ENCODE measurements at places on chromosomes 4 and X.

DNA sequence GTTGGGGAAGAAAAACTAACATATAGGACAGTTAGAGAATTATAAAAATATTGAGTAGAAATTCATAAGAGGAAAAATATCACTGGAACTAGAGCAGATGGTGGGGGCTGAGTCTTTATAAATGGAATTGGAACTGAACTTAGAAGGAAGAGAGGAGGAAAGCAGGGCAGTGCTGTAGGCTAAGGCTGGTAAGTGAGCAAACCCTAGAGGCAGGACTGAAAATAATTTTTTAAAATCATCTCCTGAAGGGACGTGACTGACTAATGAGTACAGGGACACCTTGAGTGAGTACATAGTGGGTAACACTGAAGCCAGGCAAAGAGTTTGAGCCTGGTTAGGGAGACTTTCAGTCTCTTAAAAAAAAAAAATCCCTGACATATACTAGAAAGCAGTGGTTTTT, 63.3 kb downstream of the GALNT7 start:
- DNase-seq: peak; percentile 6

DNA sequence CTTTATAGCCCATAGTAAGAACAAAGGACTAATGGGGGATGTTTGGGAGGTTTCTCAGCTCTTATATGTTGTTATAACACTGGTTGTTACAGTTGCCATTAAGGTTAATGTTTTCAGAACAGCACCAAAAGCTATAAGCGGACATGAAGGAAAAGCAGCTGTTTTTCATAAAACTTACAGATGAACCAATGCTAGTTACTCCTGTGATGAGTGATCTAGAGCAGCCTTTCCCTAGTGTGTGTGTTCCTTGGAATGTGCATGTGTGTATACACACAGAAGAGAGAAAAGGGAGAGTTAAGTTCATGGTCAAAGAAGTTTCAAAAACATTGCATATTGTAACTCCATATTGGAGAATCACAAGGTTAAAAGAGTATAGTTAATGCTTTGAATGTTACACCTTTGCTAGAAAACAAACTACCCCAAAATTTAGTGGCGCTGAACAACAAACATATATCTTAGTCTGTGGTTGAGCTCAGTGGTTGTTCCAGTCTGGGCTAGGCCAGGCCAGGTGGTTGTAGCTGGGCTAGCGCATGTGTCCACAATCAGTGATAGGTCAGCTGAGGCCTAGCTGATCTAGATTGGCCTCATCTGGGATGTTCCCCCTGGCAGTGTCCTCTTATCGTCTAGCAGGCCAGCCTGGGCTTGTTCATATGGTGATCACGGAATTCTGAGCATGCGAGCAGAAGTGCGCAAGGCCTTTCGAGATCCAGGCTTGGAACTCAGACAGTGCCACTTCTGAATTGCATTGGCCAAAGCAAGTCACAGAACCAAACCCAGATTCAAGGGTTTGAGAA, 151.0 kb downstream of the NHS start:
- DNase-seq: peak; percentile 91

DNA sequence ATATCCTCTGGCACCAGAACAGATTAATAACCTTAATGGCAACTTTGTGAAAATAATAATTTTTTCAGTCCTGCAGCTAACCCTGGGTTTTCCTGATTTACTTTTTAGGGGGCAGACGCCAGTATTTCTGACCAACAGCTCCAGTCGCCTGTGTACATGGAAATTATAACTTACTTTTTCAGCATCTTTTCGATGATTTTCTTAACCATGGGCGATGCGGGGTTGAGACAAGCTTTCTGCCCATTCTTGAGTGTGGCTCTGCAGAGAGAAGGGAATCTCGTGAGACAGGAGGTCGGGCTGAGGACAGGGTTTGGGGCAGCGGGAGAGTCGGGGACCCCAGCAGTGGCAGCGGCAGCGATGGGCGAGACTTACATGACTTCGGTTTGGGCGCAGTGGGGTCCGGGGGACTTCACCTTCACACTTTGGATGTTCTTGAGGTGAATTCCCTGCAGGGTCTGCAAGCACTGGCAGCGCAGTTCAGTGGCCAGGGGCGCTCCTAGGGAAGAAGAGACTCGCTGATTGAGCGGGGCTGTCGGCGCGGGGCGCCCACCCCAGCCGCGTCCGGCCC, 484 bp downstream of the CXCL2 start:
- DNase-seq: no peak

DNA sequence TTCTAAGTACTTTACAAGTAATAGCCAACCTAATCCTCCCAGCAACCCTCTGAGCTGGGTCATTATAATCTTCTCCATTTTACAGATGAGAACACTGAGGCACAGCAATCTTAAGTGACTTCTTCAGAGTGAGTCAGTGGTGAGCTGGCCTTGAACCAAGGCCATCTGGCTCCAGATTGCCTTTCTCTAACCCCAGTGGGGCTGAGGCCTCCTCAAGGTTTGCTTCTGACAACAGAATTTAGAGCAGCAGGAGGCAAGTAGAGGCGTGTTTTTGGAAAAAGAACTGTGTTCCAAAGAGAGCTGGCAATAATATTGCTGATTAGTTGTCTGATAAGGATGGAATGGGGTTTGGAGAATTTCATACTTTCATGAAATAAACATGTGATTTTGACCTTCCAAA, 41.2 kb downstream of the PIR start:
- peak; percentile 43 for DNase-seq

DNA sequence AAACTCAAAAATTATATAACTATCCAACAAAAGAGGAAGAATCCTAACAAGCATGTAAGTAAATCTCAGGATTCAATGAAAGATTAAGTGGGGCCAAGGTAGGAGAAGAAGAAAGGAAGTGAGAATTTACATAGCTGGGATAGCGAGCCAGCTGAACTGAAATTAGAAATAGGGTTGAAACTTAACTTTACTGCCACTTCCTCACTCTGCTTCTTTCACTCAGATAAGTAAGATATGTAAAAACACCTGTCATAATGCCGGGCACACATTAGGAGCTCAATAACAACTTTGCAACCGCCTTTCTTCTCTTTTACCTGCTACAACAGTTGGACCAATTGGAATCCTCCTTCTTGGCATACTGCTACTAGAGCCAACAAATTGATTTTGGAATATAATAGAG, 129.4 kb downstream of the CNKSR2 start:
- no peak for DNase-seq

GRCh38 chr4:132592340-132592739, 556.8 kb upstream of the PCDH10 start:
- no peak for DNase-seq

GRCh38 chrX:28889591-28890090, 302.4 kb downstream of the IL1RAPL1 start:
- no peak for DNase-seq

- no peak for DNase-seq
Measured at GRCh38 chr4:21203416-21203815, 503.2 kb downstream of the PACRGL start.

- DNase-seq: no peak
Measured at GRCh38 chr4:65592089-65592488, 78.2 kb downstream of the EPHA5 start.

GRCh38 chrX:136215559-136215958, 35.6 kb downstream of the MAP7D3 start:
- DNase-seq: peak; percentile 69

GRCh38 chr4:73648478-73648877, 28.2 kb upstream of the RASSF6 start:
- no peak for DNase-seq

- no peak for DNase-seq
Measured at GRCh38 chr4:4456816-4457578, 70.1 kb downstream of the NSG1 start.

- no peak for DNase-seq
Measured at GRCh38 chr4:61293707-61294400, 93.7 kb downstream of the ADGRL3 start.

GRCh38 chrX:107682256-107682655, 53.9 kb downstream of the PRPS1 start:
- DNase-seq: no peak

DNA sequence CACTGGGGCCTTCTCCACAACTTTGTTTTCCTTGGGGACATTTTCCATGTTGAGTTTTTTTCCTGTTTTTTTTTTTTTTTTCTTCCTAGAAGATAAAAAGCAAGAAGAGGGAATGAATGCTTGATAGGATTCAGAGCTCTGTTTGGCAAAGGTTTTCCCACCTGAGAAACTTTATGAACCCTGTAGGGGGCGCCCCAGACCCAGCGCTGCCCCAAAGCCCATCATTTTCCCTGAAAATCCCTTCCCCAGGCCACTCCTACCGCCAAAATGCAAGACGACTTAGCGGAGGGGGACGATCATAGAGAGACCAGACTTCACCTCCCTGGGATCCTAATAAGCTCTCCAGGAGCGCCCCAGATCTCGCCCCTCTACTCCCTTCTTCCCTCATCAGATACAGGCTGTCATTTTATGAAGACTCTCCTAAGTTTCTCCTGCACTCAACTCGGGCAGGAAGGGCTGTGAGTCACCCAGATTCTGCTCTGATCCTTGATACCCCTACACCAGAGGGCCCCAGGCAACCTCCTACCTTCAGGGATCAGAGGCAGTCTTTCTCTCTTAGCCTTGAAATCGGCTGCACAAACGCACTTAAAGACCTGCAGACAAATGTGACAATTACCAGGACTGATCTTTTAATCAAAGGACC, 1.4 kb downstream of the BEX5 start:
- no peak for DNase-seq

- DNase-seq: no peak
Measured at GRCh38 chr4:14478504-14478903, 523.8 kb upstream of the CPEB2 start.

DNA sequence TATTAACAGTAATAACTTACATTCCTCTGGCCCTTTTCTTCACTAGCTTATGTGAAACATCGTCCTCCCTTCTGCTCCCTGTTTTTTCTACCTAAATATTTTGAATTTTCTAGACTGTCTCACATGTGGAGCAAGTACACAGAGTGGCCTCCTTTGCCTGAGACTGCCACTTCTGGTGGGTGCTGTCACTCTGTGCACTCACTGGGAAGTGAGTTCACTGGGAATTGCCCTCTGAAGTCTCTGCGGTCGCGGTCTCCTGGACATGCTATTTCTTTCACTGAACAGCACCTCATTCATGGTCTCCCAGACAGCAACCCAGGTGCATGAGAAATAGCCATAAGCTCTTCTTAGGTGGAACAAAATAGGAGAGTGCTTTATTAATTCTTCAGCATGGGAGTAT, 1179.7 kb upstream of the ADGRL3 start:
- no peak for DNase-seq

DNA sequence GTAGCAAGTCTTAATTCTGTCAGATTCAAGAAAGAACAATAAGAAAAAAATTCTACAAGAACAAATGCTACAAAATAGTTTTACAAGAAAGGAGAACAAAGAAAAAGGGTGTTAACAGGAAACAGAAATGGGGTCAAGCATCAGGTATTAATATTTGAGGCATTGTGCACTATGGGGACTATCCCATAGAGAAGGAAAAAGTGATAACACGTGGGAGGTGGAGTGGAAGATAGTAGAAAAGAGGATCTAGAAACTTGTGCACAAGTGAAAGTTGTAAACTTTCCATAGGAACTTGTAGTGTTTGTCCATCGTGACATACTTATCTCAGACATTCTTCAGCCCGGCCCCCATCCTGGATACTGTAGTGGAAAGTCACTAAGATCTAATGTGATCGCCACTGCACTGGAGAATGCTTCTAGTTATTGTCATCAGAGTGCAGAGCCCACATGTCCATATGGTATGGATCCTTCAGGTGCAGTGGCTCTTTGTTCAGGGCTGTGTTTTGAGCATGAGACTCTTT, 15.4 kb upstream of the NFXL1 start:
- DNase-seq: no peak

- DNase-seq: no peak
Measured at GRCh38 chrX:115958687-115959359, 211.7 kb upstream of the AGTR2 start.

- peak; percentile 4 for DNase-seq
Measured at GRCh38 chr4:161457311-161457710, 706.5 kb downstream of the FSTL5 start.

DNA sequence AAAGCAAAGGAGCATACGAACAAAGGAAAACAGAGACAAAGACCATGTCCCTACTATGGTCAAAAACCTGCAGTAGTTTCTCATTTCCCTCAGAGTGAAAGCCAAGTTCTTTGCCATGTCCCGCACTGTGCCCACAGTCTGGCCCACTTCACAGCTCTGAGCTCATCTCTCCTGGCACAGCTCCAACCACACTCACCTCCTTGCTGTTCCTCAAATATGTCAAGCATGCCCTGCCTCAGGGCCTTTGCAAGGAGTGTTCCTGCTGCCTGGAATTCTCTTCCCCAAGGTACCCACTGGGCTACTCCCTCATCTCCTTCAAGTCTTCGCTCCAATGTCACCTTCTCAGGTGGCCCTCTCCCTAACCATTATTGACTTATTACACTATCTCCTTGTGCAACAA, 72.1 kb downstream of the COX18 start:
- peak; percentile 13 for DNase-seq

DNA sequence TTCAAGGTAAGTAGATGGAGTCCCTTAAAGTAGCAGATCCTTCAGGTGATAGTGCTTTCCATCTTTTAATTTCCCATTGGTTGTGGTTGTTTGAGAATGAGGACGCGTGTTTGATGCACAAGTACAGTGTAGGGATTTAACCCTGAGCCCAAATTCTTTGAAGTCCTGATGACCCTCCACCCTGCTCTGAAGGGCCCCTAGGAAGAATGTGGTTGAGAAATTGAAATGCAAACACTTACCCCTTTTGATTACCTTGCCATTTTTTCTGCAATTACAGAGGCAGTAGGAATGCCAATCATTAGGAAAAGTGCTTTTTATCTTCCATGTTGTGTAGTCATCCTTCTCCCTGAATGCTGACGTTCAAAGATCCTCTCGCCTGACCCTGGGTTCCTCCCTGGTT, 112.4 kb downstream of the ZNF518B start:
- DNase-seq: no peak

GRCh38 chr4:182554736-182555135, 311.5 kb downstream of the TENM3 start:
- DNase-seq: peak; percentile 23

DNA sequence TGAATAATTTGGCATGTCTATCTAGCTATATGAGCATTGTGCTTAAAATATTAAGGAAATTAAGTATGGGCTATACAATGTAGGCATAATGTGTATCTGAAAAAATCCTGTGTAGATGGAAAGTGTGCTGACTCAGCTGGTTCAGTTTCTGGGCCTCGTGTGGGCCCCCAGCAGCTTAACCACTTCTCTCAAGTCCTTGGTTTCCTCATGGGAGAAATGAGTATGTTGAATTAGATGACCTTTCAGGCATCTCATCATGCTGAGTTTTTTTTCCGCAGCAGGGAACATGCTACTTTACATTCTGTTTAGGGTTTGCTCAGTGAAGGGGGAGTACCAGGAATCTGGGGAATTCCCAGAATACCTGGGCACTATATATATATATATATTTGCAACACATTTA, 30.5 kb downstream of the RHOH start:
- no peak for DNase-seq

DNA sequence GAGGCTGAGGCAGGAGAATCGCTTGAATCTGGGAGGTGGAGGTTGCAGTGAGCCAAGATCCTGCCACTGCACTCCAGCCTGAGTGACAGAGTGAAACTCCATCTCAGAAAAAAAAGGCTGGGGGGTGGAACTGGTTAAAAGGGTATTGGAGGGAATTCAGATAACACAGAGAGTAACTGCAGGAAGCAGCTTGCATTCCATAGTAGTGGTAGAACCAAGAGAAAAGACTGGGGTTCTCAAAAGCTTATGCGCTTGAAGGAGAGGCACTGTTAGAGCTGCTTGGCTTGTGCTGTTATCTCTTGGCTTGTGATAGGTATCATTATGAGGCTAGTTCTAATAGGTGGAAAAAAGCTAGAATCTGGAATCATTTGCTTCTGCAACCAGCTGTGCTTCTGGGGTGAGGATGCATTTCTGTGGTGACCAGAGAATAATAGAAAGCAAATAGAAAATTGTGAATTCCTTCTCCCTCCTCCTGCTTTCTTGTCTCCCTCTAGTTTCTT, 91.2 kb upstream of the ELOVL6 start:
- DNase-seq: no peak

- no peak for DNase-seq
Measured at GRCh38 chr4:156223985-156224384, 270.3 kb upstream of the CTSO start.
